ENCODE measurements at places on chromosomes 5 and 9. TPM values are rescaled to one million over a fixed set of nuclear protein-coding genes. Genes with fewer than 3 reads are reported as not detected.

Gene FOXE1
- not detected for total RNA-seq

Gene FYB1
- total RNA-seq = 0.12 TPM

Gene CDC25C
- 22.4 TPM for total RNA-seq

Gene NDUFS6
- 49.5 TPM for total RNA-seq

Gene FGF1
- 4.0 TPM for total RNA-seq

Gene PCAT7
- not detected for total RNA-seq

Gene CCDC192
- total RNA-seq = not detected

Gene TAS2R1
- not detected for total RNA-seq

Gene MRPL36
- total RNA-seq = 50.8 TPM

Gene NRARP
- 0.12 TPM for total RNA-seq

Gene C5orf52
- total RNA-seq = not detected

Gene DOK3
- 0.62 TPM for total RNA-seq

Gene DBH
- not detected for total RNA-seq

Gene ZDHHC11
- total RNA-seq = 0.44 TPM

Gene ADCY2
- total RNA-seq = under 0.01 TPM

Gene ADAMTS19
- 1.2 TPM for total RNA-seq

Gene SEMA5A
- 16.0 TPM for total RNA-seq

Gene HK3
- not detected for total RNA-seq

Gene PCDHGB7
- 7.4 TPM for total RNA-seq

Gene UBE2QL1
- total RNA-seq = 0.11 TPM

Gene MEIKIN
- total RNA-seq = not detected

Gene GCNT4
- total RNA-seq = 1.4 TPM

Gene DMRT2
- 0.62 TPM for total RNA-seq

Gene ZMAT2
- 61.1 TPM for total RNA-seq

Gene SLCO4C1
- total RNA-seq = under 0.01 TPM

Gene GABRA1
- total RNA-seq = not detected

Gene BSPRY
- total RNA-seq = not detected

Gene VPS13A
- total RNA-seq = 34.5 TPM
